ENCODE measurements at places on chromosomes 4 and X. TPM values are rescaled to one million over a fixed set of nuclear protein-coding genes. Genes with fewer than 3 reads are reported as not detected.

USP51 gene
- total RNA-seq: 8.0 TPM

AMTN gene
- total RNA-seq: not detected

FTSJ1 gene
- total RNA-seq: 39.2 TPM

ARMCX2 gene
- total RNA-seq: 40.8 TPM

GPR82 gene
- total RNA-seq: not detected

TCEAL6 gene
- not detected for total RNA-seq

RIBC1 gene
- 0.43 TPM for total RNA-seq

SLC7A11 gene
- 53.5 TPM for total RNA-seq

DGKK gene
- not detected for total RNA-seq

HNRNPD gene
- 27.7 TPM for total RNA-seq

IGBP1 gene
- total RNA-seq: 148 TPM

ITIH6 gene
- total RNA-seq: not detected

SULT1E1 gene
- not detected for total RNA-seq

RRH gene
- total RNA-seq: not detected

CLCN4 gene
- total RNA-seq: 4.1 TPM

TAF7L gene
- total RNA-seq: 1.1 TPM

ZNF732 gene
- 0.08 TPM for total RNA-seq

CXCL9 gene
- 0.13 TPM for total RNA-seq

ATOH1 gene
- total RNA-seq: not detected

NPY2R gene
- total RNA-seq: not detected

MAML3 gene
- 2.9 TPM for total RNA-seq
